Osteoblast (primary cell): ENCODE measurements at places on chromosomes 3 and 15. TPM values are rescaled to one million over a fixed set of nuclear protein-coding genes. Genes with fewer than 3 reads are reported as not detected.

CDC25A gene
- 0.88 and 1.1 TPM in 2 replicates for total RNA-seq

ABI3BP gene
- 130 and 183 TPM in 2 replicates for total RNA-seq

SHISA5 gene
- total RNA-seq: 99.3 and 105 TPM in 2 replicates

MYZAP gene
- under 0.01 TPM in 1 of 2 replicates, not detected in the other for total RNA-seq
